ENCODE measurements at places on chromosomes 3 and 15.
A peak's percentile ranks its signal among the peaks of the same experiment; 100 is the strongest.

DNA sequence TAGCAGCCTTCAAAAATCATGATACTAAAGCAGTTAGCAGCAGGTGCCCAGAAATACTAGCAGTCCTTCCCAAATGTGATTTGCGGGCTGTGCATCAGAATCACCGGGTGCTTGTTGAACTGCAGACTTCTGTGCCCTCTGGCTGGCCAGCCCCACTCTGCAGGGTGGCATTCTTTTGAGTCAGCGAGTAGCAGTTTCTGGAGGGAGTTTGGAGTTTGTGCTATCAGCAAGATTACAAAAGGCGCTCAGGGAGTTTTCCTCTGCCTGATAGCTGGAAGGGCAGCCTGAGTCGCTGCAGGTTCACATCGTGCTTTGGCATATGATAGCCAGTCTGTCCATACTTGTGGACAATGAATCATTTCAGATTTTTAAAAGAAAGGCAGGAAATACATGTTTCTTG, 57.6 kb downstream of the CLDN11 start:
- DNase-seq = no peak

GRCh38 chr3:42741796-42742195, 31.3 kb downstream of the CCDC13 start:
- DNase-seq = no peak

DNA sequence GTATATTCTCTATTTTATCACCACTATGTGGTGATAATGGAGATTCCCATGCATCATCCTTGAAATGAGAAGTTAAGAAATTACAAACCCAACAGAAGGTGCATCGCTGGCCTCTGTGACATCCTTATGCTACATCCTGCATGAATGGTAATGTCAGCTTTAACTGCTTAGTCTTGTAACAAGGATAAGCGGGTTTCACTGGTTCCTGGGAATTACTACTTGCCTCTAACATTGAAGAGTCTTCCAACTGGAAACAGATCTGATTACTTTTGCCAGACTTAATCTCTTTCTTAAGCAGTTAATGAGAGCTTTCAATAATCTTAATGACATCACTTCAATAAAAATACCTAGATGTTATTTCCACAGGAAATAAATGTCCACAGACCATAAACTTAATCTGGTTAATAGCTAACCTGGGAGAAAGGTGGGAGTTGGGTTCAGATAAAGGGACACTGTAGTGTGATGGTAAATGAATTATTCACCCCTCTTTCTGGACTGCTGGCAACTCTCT, 44.0 kb downstream of the FMN1 start:
- no peak for DNase-seq

DNA sequence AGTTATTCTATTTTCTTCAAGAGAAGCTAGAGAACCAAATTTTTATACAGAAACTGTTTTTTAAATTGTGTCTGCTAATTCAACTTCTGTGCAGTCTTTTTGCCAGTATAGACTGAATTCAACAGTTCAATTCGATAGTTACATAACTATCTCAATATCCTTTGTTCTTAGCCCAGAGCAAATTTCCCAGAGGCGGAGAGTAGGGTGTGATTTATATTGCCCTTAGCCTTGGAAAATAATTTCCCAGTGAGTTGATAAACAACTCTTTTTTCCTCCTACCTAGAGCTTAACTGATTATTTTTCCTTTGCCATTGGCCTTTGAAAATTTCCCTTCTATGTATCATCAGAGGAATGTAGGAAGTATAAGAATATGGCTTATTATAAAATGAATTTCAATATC, 420.5 kb downstream of the NSUN3 start:
- DNase-seq = no peak

GRCh38 chr3:86782286-86782685, 208.7 kb downstream of the VGLL3 start:
- no peak for DNase-seq

DNA sequence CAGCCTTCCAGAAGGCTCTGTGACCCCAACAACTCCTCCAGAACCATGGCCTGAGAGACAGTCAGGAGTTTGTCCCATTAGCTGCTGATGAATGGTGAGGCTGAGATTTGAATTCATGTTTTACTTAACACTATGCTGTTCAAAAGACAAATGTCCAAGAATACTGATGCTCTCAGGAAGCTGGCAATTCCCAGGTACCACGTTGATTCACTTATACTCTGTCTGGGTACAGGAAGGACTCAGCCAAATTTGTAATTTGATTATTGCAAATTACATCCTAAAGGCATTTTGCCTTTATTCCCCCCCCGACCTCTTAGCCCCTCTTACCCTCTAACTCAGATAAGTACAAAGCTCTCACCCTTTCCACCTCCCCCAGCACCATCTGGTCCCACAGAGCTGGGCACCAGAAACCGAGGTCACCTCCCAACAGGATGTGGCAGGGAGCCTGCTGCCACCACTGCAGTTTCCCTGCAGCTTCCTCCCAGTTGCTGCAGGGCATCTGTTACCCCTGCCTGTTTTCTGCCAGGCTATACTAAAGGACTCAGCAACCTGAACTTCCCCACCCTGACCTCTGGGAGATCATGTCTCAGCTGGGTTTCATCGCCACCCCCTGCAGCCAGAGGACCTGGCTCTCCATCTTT, 33.6 kb downstream of the EAF1 start:
- no peak for DNase-seq

DNA sequence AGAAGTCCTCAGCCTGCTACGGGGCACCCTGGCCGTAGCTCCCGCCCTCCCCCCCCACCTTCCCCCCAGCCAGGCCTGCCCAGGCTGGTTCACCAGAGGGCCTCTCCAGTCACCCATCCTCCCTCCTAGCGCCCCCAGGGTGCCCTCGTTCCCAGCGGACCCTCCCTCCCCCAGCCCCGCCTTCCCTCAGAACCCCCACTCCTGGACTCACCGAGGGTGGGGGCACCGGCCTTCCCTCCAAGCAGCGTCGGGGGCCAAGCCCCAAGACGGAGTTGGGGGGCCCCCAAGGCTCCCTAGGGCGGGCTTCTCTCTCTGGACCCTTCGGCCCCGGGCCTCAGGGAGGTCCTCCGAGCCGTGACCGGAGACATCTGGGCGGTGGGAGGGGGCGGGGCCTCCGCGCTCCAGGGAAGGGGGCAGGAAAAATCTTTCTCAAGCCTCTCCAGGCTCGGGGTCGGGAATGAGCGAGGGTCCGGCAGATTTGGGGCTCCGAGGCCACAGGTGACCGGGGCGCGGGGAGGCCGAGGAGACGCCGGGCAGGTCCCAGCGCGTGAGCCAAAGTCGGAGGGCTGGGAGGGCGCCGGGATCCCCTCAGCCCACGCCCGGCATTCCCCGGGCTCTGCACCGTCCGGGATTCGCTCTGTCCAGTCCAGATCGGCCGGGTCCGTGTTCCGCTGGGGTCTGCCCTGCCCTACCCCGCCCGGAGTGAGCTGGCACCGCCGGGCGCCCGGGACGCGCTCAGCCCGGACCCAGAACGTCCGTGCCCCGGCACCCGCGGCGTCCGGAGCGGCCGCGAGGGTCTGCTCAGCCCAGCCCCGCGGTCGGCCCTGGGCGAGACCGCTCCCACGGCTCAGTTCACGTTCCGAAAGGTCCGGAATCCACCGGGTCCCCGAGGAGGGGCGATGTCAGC, 999 bp downstream of the INSYN1 start:
- DNase-seq = no peak

- DNase-seq = peak; percentile 92
Measured at GRCh38 chr3:32684800-32685542, at the start of gene CNOT10. TSS of gene CNOT10 (plus strand) at chr3:32685188. CDS start at chr3:32685461, 273 bp downstream.

DNA sequence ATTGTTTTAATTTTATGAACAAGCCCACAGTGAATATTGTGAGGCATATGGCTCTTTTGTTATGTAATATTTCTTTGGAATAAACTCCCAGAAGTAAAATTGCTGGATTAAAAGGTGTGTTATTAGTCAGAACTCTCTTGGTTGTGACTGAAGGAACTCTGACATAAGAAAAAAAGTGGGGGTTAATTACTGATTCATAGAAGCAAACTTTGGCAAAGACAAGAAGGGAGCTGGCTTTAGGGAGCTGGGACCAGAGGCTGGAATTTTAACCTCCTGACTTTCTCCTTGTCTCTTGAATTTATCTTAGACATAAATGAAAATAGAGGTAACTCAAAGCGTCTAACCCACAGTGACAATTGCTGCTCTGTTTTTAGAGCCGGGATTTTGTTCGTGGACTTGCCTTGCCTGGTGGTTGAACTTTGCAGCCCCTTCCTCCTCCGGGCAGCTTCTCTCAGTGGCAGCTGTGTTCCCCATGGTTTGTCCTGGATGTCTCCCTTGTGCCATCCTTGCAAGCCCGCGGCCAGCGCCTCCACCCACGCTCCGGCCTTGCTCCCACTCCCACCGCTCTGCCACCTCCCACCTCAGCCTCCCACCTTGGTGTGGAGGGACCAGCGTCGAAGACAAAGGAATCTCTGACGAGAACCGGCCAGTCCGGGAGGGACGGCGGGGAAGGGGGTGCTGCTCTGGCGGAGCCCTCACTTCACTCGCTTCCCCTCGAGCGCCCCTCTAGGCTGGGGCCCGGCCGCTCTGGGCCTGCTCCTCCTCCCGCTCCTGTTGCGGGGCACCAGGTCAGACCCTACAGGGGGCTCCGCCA, 28.0 kb downstream of the ARHGAP31 start:
- no peak for DNase-seq

DNA sequence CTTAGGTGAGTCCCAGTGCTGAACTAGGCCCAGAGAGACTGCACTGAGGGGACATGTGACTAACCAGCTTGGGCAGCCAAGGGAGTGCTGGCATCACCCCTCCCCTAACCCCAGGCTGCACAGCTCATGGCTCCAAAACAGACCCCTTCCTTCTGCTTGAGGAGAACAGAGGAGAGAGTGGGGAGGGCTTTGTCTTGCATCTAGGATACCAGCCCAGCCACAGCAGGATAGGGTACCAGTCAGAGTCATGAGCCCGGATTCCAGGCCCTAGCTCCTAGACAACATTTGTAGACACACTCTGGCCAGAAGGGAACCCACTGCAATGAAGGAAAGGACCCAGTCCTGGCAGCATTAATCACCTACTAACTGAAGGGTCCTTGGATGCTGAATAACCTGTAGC, 49.9 kb upstream of the PLSCR4 start:
- DNase-seq = no peak

GRCh38 chr15:43187544-43188155, 2.4 kb downstream of the CCNDBP1 start:
- DNase-seq = no peak

DNA sequence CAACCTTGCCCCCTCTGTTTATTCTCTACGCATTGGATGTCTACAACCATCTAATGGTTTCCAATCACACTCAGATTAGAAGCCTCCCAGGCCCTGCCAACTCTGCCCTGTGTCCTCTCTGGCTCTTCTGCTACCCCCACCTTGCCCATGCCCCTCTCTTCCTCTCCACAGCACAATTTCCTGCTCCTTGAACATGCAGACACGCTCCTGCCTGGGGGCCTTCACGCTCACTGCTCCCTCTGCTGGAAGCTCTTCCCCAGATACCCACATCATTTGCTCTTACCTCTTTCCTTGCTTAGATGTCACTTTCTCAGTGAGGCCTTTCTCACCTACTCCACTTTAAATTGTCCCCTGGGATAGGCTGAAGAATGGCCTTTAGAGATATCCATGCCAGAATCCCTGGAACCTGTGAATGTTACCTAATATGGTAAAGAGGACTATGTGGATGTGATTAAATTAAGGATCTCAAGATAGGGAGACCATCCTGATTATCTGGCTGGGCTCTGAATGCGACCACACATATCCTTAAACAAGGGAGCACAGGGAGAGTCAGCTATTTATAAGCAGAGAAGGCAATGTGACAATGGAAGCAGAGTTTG, 9.9 kb downstream of the KY start:
- no peak for DNase-seq

GRCh38 chr3:176562331-176562730, 635.0 kb downstream of the TBL1XR1 start:
- DNase-seq = no peak

GRCh38 chr3:4385201-4385600, 81.9 kb downstream of the SUMF1 start:
- DNase-seq = no peak

- DNase-seq = no peak
Measured at GRCh38 chr15:93307513-93307912, 218.5 kb upstream of the RGMA start.

DNA sequence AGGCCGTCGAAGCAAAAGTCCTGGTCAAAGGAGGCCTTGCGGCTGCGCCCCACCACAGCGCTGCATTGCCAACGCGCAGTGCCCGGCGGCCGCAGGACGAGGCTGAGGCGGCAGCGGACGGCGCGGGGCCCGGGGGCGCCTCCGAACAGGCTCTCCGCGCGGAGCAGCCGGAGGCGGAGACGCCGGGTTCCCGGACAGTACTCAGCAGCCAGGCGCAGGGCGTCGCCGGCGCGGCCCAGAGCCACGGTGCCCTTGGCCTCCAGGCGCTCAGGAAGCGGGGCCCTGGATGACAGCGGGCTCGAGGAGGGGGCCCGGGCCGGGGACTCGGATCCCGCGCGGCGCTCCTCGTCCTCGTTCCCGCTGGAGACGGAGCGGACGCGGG, 1.1 kb downstream of the C2CD4B start:
- DNase-seq = no peak
